ENCODE measurements at places on chromosomes 13 and 19.

DNA sequence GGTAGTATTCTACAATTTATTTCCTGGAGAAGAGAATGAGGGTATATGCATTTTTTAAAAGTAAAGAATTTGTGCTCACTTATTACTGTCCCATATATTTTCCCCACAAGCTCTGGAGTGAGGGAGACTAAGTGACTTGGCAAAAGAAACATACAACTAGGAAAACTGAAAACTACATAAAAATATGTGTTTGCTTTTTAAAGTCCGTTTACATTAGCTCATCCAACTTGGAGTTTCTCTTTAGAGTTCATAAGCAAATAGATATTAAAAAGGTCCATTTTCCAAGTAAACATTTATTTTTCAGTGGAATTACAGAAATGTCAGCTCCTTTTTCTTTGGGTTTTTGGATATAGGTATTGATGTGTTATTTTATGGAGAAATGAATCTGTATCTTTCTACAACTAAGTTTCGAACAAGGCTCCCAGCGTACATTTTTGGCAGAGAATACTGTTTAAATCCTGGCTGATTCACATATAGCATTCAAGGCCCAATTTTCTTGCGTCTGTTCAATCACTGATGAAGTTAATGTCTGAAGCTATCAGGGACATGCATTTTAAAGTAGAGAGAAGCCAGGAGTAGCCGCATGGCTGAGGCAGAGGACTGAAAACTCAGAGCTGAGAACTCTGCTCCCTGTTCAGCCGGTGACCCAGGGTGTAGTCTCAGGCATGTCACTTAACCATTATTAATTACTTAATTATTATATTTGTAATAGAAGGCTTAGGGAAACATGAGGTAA, 729.4 kb downstream of the EFNB2 start:
- DNase-seq = no peak

DNA sequence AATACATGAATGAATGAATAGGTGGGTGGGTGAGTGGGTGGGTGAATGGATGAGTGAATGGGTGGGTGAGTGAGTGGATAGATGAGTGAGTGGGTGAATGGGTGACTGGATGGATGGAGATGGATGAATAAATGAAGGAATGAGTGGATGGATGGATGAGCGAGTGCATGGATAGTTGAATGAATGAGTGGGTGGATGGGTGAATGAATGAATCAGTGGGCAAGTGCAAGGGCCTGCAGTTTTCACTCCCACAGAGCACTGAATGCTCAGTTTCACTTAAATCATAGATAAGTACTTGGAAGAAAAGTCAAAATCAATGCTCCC, 12.4 kb downstream of the GAS6 start:
- DNase-seq = no peak

GRCh38 chr13:75137911-75138571, 343.9 kb downstream of the TBC1D4 start:
- no peak for DNase-seq

DNA sequence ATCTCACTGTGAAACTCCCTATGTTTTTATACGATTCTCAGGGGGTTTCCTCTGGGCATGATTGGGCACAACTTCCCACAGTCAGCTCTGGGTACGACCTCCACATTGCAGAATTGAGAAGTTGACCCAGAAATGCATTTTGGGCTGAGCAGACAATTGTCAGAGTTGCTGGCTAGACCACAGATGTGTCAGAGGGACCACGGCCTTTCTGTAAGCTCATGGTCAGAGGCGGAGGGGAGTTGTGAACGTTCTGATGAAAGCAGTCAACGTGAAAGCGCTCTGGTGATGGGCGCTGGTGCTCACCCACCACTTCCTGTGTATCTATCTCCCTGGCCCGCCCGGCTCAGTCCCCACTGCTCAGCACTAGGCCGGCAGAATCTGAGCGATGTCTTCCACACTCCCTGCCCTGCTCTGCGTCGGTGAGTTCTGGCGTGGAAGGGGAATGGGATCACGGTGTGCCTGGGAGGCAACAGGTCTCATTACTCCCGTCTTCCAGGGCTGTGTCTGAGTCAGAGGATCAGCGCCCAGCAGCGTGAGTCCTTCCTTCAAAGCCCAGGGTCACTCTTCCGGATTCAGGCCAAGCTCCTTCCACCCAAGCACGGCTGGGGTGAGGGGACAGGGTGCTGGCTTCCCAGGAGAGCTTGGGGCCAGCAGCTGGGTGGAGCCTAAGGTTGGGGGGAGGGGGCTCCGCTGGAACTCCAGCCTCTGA, at the start of gene NCR1:
Gene NCR1, plus strand, starts transcription at position 346 of the 709 bp plus-strand sequence. Its CDS starts 40 bp downstream, at position 386.
- no peak for DNase-seq

DNA sequence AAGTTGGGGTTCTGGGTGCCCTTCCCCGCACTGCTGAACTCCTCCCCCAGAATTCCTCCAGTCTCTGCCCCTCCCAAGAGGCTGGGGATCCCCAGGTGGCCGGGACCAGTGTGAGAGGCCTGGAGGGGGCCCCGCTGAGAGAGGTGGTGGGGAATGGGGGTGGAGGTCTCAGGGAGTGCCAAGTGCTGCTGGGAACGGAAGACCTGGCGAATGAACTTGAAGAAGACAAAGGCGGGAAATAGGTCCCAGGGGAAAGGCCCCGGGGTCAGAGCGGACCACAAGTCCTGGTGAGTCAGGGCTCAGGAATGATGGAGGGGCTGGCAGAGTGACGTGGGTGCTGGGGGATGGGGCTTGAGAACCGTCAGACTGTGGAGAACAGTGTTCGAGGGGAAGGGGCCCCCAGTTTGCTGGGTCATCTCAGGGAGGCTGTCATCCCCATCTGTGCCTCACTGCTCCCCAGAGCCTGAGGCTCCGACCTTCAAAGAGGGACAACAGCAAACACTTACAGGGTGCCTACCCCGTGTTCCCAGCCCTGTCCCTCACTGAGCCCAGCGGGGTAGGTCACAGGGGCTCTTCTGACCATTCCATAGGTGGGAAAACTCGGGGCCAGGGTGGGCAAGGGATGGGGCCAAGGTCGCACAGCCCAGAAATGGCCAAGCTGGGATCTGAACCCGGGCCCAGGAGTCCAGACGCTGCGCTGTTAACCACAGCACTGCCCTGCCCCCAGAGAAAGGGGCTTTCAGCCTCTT, 16.0 kb upstream of the SEMA6B start:
- DNase-seq = no peak

DNA sequence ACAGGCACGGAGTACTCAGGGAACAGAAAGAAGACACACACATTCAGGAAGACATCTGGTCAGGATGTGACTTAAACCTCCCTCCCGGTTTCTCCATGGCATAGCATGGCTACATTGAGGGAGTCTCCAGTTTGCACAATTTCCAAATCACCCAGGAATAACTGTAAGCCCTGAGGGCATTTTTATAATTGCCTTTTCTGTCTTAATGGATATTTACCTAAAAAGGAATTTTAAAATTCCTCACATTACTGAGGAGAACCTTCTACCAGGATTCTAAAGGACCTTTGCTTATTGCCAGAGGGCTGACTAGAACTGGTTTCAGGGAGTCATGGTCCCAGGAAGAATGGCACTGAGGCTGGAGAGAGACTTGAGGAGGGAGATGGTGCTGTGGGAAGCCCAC, 21.4 kb downstream of the PEG3 start:
- no peak for DNase-seq

DNA sequence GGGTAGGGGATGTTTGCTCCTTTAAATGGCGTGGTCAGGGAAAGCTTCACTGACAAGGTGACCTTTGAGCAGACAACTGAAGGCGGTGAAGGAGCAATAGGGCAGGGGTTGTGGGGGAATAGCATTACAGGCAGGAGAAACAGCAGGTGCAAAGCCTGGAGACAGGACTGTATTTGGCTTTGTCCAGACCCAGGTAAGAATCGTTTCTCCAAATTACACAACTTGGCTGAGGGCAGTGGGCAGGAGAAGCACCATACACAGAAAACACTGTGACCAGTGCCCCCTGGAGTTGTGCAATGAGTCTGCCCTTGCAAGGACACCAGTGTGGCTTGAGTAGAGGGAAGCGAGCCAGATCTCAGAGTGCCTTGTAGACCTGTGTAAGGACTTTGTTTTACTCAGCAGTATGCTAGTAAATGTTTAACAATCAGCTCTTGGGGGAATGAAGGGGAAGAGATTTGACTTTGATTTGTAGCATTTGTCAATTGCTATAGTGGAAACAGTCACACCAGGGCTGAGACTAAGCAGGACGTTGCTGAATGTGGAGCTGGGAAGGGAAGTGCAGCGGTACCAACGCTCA, 360.0 kb downstream of the DCT start:
- DNase-seq = peak; percentile 43

- peak; percentile 92 for DNase-seq
Measured at GRCh38 chr19:664913-665443, 2.0 kb upstream of the RNF126 start.

DNA sequence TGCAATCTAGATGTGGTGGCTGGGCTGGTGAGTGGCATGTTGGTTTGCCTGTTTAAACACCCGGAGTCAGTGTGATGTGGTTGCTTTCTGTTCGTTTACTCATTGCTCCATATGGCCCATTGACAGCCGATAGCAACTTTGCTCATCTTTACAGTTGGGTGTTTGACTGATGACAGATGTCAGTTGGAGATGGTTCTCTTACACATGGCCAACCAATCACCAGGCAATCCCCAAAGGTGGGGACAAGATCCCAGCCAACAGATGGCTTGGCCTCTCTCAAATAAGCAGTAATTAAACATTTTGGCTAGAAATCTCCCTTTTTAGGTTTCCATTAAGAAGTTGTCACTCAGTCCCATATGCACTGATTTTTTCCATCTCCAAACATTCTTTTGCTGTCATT, 497.1 kb upstream of the ARGLU1 start:
- DNase-seq = no peak

- no peak for DNase-seq
Measured at GRCh38 chr13:106186366-106187030, 349.0 kb downstream of the EFNB2 start.

DNA sequence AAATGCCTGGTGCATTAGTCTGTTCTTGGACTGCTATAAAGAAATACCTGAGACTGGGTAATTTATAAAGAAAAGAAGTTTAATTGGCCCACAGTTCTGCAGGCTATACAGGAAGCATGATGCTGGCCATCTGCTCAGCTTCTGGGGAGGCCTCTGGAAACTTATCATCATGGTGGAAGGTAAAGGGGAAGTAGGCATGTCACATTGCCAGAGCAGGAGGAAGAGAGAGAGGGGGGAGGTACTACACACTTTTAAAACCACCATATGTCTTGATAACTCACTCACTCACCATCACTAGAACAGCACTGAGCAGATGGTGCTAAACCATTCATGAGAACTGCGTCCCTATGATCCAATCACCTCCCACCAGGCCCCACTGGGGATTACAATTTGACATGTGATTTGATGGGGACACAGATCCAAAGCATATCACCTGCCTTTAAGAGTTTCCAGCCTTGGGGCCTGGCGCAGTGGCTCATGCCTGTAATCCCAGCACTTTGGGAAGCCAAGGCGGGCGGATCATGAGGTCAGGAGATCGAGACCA, 219.0 kb downstream of the KATNAL1 start:
- DNase-seq = no peak

DNA sequence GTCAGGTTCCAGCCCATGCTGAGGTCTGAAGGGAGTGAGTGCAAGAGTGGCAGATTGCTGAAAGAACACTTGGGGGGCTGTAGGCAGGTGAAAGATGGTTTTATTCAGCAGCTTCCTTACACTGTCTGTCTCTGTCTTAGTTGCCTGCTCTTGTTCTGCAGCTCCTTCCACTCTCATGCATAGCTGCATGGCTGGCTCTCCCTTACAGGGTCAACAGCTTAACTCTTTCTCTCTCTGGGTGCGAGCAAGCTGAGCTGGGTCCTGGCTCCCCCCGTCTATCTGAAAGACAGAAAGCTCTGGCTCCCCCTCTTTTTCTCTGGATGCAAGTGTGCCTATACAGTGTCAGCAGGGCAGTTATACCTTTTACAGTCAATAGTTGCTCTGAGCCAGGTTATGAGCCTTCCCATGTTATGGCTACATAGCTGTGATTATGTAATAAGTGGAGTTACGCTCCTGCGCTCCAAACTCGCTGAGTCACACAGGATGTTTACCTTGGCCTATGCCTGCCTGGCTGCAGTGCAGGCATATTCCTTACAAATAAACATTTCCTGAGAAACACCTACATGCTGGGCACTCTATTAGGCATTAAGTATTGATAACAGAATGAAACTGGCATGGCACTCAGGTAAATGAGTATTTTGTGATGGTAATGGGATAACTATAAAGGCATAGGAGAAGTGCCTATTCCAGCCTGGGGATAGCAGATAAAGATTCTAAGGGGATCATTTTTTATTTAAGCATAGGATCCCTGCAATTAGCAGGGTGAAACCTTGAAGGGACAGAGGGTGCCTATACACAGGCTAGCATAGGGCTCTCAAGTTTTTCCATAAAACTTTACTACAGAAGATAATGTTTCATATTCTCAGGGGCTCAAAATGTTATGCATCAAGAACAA, 826.9 kb upstream of the PCDH9 start:
- no peak for DNase-seq

- no peak for DNase-seq
Measured at GRCh38 chr13:99425485-99426341, 75.6 kb upstream of the TM9SF2 start.

- DNase-seq = no peak
Measured at GRCh38 chr19:40210889-40211288, 7.3 kb downstream of the TTC9B start.

DNA sequence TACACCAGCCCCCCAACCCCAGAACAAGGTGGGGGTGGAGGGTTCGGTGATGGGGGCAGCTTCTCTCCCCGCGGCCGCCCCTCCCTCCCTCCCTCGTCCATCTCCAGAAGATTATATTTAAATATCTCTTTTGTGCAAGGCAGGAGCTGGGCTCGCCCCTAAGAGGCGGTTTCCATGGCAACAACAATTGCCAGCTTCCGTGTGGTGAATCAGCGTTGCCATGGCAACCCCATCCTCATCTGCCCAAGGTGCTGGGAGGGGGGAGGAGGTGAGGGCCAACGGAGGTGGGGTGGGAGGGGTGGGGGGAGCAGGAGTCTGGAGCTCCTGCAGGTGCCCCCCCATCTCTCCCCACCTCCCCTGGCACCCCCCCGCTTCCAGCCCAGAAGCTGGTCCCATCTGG, 46.4 kb downstream of the CELF5 start:
- DNase-seq = peak; percentile 58

- DNase-seq = no peak
Measured at GRCh38 chr19:18487576-18488402, 34.1 kb downstream of the ELL start.

GRCh38 chr13:105972306-105972721, 563.1 kb downstream of the EFNB2 start:
- DNase-seq = no peak

DNA sequence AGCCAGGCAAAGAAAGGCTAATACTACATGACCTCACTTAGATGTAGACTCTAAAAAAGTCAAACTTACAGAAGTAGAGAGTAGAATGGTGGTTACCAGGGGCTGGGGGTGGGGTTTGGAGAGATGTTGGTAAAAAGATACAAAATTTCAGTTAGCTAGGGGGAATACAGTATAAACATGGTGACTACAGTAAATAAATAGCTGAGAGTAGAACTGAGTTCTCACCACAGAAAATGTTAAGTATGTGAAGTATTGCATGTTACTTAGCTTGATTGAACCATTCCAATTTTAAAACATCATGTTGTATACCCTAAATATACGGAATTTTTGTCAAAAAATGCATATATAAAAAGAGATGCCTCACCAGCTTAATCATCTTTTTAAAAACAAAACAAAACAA, 67.5 kb upstream of the DOCK9 start:
- no peak for DNase-seq

GRCh38 chr13:25867038-25867437, 184.8 kb downstream of the SHISA2 start:
- DNase-seq = no peak

- DNase-seq = no peak
Measured at GRCh38 chr13:78701383-78701782, 42.4 kb upstream of the OBI1 start.

GRCh38 chr19:4034048-4035017, 26.8 kb downstream of the PIAS4 start:
- no peak for DNase-seq

Measured in Caco-2 (cell line).